Ammon's horn (tissue), 1 donor: ENCODE measurements at places on chromosomes 7 and 10.

DNA sequence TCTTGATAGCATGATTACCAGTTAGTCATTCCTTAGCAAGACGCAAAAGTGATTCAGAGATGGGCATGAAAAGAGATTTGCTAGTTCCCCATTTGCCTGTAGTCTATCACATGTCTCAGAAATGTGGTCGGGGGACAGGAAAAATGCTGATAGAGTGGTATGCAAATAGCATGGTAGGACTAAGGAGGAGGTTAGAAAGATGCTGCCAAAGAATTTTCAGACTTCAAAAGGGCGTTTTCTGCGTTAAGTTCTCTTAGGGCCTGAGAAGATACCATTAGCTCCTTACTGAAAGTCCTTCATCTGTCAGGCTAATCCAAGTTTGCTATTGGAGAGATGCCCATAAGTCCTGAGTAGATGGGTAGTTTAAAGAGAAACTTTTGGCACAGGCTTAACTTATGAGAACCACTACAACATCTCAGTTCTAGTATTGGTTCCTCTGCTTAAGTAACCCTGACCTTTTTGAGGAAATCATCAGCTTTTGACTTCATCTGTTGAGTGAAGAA lies 2.7 kb downstream of the CALD1 start:
- no peak for DNase-seq

- no peak for DNase-seq
Observed at GRCh38 chr10:35434533-35434932, 98.2 kb downstream of the CCNY start.

GRCh38 chr10:1289591-1289990 lies 233.4 kb downstream of the WDR37 start:
- no peak for DNase-seq

DNA sequence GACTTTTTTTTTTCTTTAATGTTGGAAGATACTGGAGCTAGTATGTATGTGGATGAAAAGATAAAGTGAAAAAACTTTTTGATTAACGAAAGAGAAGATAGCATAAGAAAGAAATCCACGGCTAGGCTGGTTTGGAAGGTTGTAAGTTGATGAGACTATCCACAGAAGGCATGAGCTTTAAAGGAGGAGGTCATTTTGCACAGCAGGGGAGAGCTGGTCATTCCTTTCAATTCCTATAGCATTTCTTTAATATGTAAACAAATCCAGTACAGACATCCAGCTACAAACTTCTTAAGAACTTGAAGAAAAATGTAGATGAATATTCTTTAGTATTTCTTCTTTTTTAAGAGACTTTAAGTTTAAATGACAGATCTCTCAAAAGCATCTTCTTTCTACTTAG lies 281.3 kb downstream of the CACNA2D1 start:
- no peak for DNase-seq

DNA sequence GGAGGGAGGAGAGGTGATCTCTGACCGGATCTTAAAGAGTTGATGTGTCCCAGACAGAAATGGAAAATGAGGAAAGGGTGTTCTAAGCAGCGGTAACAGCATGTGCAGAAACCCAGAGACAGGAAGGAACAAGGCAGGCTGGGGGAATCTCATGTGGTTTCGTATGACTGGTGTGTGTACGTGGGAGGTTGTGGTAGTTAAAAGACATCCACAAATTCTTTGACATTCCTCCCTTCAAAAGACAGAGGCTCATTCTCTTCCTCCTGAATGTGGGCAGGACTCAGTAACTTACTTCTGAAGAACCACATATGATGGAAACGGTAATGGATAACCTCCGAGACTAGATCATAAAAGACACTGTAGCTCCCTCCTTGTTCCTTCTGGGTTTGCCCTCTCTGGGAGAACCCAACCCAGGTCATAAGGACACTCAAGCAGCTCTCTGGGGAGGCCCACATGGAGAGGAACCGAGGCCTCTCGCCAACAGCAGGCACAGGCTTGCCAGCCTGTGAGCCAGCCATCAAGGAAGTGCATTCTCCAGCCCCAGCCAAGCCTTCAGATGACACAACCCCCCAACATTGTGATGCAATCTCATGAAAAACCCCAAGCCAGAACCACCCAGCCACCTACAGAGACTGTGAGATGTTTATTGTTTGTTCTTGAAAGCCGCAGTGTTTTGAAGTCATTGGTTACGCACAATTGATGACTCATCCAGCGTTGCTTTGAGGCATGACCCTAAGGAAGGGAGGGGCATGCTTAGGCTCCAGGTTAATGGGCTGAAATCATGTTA lies 116.0 kb downstream of the SLIT1 start:
- DNase-seq = no peak

- DNase-seq = no peak
Observed at GRCh38 chr10:58588673-58589265, 76.1 kb downstream of the BICC1 start.

DNA sequence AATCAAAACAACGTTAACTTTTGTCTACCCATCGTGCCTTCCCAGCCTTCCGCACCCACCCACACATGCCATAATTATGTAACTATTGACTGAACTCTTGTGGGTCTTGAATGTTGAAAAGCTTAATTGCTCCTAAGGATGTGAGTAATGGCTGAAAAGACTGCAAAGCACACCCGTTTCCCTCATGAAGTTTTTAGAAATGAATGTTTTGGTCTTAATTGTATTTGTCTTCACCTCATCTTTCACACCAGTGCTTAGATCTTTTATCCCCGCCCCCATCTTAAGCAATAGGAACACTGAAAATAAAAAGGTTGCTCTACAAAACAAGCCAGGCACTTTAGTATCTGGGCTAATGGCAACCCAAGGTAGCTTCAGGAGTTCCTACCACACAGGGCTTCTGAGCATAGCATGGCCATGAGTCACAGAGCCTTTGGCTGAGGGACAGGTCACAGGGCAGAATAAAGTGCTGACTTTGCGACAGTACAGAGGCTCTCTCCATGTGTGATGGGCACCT lies 690.5 kb downstream of the PARD3 start:
- DNase-seq = no peak

GRCh38 chr10:103353281-103353680 lies 2.3 kb upstream of the PCGF6 start:
- no peak for DNase-seq

GRCh38 chr10:132137111-132138072 lies 49.4 kb upstream of the DPYSL4 start:
- DNase-seq = no peak

GRCh38 chr10:25465582-25466372 lies 291.0 kb downstream of the GPR158 start:
- DNase-seq = no peak

DNA sequence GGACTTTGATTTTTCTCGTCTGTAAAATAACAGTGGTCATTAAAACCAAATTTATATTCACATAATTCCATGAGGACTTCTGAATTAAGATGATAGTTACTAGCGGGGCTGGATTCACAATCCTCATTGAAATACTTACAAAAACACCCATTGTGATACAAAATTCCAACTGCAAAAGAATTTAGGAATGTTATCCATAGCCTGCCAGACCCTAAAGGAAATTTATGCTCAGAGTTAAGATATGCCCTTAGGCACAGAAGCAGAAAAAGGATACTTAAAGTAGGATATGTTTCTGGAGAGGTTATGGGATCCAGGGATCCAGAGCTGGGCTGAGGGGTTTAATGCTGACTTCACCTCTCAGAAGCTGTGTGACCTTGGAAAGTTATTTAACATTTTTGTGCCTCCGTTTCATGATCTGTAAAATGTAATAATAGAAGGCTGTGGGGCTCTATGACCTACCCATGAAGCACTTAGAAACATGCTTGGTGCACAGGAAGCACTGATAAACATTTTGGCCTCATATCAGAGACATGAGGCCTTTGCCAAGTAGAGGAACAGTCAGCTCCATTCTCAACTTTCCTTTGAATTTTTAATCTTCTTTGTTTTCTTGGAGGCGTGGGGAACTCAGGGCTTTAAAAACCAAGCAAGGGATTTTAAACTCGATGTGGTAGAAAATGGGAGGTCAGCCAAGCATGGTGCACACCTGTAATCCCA lies 744.7 kb downstream of the KCNMA1 start:
- no peak for DNase-seq

- no peak for DNase-seq
Observed at GRCh38 chr10:49050906-49051305, 64.4 kb downstream of the VSTM4 start.

DNA sequence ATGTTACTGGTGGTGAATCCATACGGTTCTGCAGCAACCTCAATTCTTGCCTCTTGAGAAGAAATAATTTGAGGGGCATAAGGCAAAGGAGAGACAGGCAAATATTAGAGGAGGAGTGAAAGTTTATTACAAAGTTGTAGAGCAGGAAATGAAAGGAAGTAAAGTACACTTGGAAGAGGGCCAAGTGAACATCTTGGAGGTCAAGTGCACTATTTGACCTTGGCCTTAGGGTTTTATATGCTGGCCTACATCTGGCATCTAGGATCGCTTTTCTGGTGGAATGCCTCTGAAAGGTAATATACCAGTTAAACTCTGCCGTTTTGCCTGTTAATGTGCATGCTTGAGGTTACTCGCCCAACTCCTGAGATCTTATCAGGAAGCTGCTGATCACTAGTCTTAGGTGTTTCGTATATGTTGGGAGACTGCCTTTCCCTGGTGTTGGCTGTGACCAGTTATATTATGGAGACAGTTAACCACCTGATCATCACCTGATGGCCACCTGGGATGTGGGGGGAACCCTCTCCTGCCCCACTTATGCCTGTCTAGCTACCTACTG lies 66.1 kb upstream of the CYP2C18 start:
- no peak for DNase-seq

DNA sequence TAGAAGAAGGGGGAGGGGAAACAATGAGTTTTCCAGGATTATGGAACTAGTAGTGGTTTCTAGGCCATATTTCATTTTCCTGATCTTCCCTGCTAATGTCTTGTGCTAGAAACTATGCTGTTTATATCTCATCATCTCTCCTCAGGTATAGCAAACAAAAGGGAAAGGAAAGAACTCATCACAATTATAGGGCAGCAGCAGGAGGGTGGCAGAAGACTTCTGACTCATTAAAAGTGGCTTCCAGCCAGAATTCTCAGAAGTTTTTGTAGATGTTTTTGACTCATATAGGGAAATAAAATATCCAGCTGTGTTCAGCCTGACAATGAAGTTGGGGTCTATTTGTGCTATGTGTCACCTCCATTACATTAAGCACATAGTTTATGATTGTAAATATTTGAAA lies 6.5 kb downstream of the AHR start:
- no peak for DNase-seq

- no peak for DNase-seq
Observed at GRCh38 chr7:42381161-42381560, 144.2 kb upstream of the GLI3 start.

DNA sequence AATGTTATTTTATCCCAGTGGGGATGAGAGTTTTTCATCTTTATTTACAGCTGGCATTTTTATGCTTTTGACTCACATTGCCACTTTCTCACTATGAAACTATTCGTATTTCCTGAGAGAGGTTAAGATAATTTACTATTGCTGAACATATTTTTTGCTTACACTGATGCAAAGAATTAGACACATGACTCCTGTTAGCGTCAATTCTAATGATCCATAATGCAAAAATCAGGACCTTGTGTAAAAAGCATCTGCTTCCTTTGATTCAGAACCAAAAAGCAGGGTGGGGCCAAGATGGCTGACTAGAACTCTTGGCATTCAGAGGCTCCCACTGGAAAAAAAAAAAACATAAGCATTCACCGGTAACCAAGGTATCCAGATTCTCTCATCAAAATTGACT lies 464.8 kb downstream of the SEMA3D start:
- no peak for DNase-seq

- DNase-seq = no peak
Observed at GRCh38 chr10:83848677-83849076, 290.6 kb upstream of the GHITM start.

DNA sequence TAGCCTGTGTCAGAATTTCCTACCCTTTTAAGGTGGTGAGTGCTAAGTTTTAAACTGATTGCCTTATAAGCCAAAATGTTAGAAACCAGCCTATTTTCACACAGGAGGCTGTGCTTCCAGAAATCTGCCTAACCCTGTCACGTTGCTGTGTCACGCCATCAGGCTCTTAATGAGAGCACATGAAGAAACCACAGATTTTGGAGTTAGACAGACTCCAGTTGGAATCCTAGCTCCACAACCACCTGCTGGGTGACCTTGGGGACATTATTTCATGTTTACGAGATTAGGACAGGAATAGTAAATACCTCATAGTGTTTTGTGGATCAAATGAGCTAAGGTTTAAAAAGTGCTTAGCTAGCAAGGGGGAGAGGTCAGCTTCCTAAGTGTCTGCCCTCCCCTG lies 321.8 kb downstream of the DPP6 start:
- DNase-seq = no peak

GRCh38 chr7:20598459-20599309 lies 16.8 kb upstream of the ABCB5 start:
- peak; percentile 88 for DNase-seq

GRCh38 chr7:88331322-88331721 lies 24.6 kb upstream of the STEAP4 start:
- no peak for DNase-seq

- DNase-seq = no peak
Observed at GRCh38 chr7:29488977-29489376, 74.7 kb upstream of the PRR15 start.

- DNase-seq = no peak
Observed at GRCh38 chr7:12322903-12323300, 80.8 kb downstream of the VWDE start.

- no peak for DNase-seq
Observed at GRCh38 chr10:71222601-71223346, 10.4 kb downstream of the UNC5B start.

DNA sequence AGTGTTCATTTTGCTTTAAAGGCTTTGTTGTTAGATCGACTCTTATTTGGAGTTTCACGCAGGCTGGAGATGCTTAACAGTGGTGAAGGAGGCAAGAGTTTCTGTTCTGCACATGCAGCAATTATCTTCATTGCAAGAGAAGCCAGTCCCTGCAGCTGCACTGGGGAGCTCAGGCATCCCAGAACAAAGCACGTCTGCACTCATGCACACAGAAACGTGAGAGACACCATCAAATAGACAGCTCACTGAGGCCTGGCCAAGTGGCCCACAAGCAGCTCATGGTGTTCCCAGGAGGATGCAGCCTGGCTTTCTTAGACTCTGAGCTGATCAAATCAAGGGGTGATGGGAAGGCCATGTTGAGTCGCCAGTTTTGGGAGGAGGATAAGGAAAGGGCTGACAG lies 246.1 kb downstream of the CREB5 start:
- DNase-seq = peak; percentile 14

GRCh38 chr10:100687143-100688003 lies 58.0 kb upstream of the PAX2 start:
- no peak for DNase-seq

DNA sequence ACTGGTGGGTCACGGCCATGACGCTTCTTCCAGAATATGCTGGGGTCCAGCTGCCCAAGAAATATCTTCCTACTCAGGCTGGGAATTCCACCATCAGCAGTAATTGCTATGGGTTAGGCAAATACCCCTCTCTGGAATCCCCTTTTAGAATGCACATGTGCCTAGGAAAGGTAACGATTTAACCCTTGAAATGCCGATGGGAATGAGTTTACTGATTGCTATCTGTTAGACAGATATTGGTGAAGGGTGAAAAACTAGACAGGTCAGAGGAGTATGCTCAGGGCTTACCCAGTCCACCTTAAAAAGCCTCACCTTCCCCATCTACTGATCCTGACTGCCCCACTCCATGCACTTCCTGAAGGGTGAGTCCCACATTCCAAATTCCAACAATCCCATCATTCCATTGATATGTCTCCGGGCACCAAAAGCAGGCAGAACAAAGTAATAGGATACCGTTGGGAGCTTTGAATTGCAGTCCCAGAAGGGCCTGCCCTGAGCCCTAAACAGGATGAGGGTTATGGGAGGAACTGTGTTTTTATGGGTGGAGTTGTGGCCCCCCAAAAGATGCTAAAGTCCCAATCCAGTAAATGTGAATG lies 59.3 kb downstream of the DLG5 start:
- DNase-seq = no peak
